ENCODE measurements at places on chromosomes 2 and 18. TPM values are rescaled to one million over a fixed set of nuclear protein-coding genes. Genes with fewer than 3 reads are reported as not detected.

Gene SERPINB12
- not detected for total RNA-seq

Gene MTCL1
- total RNA-seq, result 81.5 TPM

Gene LRATD1
- total RNA-seq, result 177 TPM

Gene ANKRD30B
- total RNA-seq, result not detected

Gene RBM44
- 0.81 TPM for total RNA-seq

Gene ABCG5
- not detected for total RNA-seq

- no peak for DNase-seq
Measured at GRCh38 chr2:96947949-96948833, 38.2 kb downstream of the FAM178B start.

- DNase-seq, result no peak
Measured at GRCh38 chr2:152600051-152600657, 117.1 kb downstream of the PRPF40A start.

DNA sequence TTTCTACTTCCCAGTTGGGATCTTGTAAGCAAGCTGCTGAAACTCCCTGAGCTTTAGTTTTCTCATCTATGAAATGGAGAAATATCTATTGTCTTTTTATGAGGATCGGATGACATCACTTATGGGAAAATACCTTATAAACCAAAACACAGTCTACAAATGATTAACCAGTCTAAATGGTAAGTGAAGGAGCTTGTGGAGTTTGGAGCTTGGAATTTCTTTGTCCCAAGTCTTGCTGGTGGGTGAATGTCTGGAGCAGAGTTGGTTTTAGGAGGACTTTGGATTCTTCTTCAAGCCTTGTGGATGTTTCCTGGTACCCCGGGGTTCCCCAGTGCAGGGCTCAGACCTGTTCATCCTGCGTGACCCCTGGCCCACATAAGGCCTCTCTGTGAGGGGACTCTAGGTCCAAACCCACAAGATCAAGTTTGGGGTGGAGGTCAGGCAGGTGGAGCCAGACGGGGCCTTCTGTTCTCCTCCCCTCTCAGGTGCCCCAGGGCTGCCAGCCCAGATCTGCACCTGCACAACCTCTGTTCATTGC lies 43.2 kb downstream of the FOSL2 start:
- no peak for DNase-seq

DNA sequence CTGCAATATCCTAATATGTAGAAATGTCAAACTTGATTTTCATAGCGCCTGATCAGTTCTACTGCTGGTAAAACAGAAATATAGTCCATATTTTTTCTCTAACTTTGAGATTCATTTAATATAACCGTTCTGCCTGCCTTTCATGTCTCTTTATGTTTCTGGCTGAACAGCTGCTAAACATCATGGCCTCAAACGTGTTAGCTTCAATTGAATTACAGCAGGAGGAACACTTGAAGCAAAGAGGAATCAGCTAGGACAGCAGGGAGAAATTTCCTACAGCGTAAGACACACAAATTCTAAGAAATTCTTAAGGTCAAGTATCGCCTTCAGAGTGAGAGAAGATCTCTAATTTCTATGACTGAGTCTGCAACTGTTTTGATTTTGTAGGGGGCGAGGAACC lies 433.2 kb downstream of the FBXO15 start:
- no peak for DNase-seq

DNA sequence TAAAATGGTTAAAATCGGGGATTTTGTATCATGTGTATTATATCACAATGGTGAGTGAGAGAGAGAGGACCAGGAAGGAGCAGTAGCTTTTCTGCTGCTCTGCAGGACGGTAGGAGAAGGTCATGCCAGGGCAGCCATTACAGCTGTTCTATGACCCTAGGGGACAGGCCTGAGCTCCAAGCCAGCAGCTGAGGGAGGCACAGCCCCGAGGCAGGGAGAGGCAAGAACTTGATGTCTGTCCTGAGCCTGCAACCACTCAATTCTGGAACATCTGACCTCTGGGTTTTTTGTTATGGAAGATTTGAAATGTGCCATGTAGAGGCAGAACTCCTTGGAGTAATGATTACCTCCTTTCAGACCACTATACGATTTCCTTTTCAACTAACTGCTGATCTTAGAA lies 135.8 kb upstream of the SH3BP4 start:
- DNase-seq, result no peak

- no peak for DNase-seq
Measured at GRCh38 chr18:3819961-3820360, 370.0 kb downstream of the TGIF1 start.

DNA sequence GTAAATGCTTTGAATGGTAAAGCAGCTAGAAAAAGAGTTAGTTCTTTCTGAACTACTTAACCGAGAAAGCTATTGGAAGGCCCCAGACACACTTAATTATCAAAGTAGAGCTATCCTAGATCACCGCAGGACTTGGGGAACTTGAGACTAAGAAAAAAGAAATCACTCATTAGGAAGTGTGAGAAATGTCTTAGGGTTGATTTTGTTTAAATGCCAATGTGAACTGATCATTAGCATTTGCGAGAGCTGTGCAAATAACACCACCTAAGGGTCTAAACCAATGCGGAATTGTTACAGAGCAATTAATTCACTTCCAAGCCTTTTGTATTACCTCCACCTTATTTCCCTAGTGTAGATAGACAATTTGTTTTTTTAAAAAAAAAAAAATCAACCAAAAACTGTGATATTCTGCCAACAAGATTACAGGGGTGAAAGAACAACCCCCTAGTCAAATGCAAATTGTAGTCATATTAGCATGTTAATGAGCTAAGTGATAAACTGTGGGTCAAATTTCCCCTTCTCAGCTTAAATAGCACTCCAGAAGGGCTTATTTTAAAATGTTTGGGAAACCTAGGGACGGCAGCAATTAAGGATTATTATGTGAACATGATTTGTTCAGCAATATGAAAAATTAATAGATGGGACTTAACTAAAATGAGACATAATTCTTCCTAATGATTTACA lies 246.2 kb upstream of the STON1 start:
- DNase-seq, result no peak

- no peak for DNase-seq
Measured at GRCh38 chr2:57894381-57894780, 152.2 kb upstream of the VRK2 start.

- no peak for DNase-seq
Measured at GRCh38 chr18:9535430-9535991, 60.2 kb downstream of the RALBP1 start.

DNA sequence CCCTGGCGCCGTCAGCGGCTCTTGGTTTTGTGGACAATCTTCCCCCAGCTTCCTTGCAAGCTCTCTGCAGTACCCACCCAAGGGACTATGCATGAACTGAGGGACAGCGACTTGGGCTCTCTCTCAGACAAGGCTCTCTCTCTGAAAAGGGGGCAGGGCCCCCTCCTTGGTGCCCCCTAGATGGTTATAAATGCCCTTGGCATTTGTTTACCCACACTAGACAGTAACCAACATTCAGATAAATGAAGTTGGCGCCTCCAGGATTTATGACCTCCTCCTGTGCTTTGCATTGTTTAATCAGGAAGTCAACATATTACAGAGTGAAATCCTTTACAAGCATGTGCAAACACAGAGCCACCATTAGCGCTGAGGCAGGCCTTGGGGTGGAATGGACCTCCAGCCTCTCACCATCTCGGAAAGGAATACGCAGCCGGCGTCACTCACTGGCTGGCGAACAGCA lies 547.4 kb upstream of the ID2 start:
- no peak for DNase-seq

DNA sequence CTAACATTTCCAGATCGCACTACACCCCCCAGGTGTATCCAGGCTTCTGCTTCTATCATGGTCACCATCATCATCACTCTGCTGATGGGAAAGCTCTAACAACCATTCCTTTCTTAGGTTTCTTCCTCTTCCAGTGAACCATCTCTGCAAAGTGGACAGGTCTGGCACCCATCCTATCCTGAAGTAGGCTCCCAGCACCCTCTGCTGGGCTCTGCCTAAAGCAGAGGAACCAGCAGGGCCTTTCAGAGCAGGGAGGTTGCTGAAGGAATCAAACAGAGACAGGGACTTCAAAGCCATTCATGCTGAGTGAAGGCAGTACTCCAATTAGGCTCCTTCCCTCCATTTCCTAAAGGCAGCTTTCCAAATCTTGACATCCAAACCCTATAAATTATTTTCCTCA lies 27.2 kb upstream of the SATB2 start:
- no peak for DNase-seq

- DNase-seq, result no peak
Measured at GRCh38 chr18:72738136-72738535, 129.7 kb downstream of the NETO1 start.

DNA sequence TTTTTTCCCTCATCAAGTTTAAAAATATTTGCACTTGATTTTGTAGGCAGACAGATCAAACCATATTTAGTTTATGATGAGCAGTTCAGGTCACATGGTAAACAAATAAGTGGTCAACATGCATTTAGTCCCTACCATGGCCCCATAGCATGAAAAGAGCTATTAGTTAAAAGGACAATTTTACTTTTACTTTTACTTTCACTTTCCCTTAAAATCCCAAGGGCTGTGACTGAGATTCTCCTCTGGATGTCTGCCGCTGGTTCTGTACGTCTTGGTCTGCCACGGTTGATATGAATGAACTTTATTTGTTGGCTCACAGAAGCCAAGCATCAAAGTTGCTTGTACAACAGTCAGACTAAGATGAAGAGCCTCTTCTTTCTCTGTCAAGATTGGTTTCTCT lies 626.2 kb upstream of the CDH7 start:
- no peak for DNase-seq

- no peak for DNase-seq
Measured at GRCh38 chr18:53025247-53025646, 685.2 kb downstream of the DCC start.

DNA sequence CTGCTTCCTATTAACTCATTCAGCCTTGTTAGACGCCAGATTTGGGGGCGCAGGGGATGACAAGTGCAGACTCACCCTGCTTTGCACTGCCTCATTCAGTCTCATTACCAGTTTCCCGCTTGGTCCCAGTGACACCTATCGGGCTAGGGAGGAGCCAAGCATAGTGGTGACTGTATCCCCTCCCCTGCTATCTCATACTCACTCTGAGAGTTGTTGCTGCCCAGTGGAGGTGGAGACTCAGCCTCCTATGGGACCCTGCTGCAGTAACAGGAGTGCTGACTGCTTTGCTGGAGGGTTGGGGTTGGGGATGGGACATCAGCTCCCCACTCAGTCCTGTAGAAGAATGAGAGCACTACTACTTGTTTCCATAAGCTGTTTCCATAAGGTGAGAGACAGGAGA lies 21.3 kb upstream of the PIK3C3 start:
- DNase-seq, result no peak

DNA sequence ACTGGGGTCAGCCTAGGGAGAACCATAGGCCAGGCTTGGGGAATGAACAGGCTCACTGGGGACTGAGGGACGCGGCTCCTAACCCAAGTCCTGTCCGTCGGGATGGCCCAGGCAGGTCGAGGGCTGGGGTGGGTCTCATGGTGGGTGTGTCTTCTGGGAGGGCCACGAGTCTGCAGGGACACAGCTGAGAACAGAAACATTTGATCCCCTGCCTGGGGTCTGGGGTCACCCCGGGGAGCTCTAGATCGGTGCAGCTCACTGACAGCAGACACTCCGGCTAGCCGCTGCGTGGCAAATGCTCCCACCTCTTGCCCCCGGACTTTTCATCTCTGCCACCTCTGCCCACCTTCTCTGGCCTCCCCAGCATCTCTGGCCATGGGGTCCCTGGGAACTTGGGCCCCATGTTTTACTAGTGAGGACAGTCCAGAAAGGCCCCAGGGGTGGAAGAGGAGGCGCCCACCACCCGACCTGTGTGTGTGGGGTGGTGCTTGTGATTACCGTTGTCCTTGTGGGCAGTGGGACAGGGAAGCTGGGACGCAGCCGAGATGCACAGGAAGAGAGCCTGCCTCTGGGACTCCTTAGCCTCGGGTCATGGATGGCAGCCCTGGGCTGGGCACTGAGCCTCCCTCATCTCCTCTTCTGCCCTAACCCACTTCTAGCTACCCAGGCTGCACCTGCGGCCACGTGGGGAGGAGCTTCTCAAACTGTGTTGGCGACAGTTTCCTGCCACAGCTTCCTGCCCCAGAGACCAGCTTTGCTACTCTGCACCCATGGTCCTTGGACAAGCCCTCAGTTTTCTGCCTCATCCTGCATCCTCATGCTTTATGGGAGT lies 4.9 kb downstream of the ZAP70 start:
- no peak for DNase-seq

- no peak for DNase-seq
Measured at GRCh38 chr2:86482034-86482433, 40.9 kb downstream of the KDM3A start.

GRCh38 chr2:153132418-153132817 lies 346.1 kb downstream of the RPRM start:
- no peak for DNase-seq

GRCh38 chr2:144554492-144555210 lies 34.7 kb upstream of the ZEB2 start:
- DNase-seq, result no peak

DNA sequence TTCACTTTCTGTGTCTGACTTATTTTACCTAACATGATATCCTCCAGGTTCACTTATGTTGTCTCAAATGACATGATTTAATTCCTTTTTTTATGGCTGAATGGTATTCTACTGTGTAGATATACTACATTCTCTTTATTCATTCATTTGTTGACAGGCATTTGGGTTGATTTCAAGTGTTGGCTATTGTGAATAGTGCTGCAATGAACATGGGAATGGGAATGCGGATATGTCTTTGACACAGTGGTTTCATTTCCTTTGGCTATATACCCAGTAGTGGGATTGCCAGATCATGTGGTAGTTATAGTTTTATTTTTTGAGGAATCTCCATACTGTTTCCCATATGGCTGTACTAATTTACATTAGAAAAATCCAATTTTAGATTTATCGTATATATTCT lies 195.4 kb upstream of the KLHL14 start:
- DNase-seq, result no peak

DNA sequence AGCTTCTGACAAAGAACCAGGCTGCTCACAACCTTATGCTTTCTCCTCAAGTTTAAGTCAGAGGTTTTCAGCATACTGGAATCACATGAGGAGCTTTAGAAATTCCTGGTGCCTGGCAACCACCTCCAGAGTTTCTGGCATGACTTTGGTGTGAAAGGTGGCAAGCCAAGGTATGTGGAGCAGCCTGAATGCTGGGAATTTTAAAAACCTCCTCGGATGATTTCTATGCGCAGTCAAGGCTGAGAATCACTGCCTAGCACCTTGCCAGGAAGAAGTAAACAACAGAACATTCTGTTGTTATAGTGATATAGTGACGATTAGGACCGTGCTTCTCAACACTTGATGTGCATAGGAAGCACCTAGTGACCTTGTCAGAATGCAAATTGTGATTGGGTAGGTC lies 11.7 kb downstream of the CCBE1 start:
- no peak for DNase-seq

- DNase-seq, result no peak
Measured at GRCh38 chr2:138724729-138725459, 55.3 kb downstream of the NXPH2 start.

GRCh38 chr18:52481116-52481515 lies 141.1 kb downstream of the DCC start:
- DNase-seq, result no peak

GRCh38 chr2:196586511-196586991 lies 53.0 kb upstream of the CCDC150 start:
- no peak for DNase-seq
